ENCODE measurements at places on chromosomes 5 and 9. TPM values are rescaled to one million over a fixed set of nuclear protein-coding genes. Genes with fewer than 3 reads are reported as not detected.

Gene ZNF608
- 37.5 TPM for total RNA-seq

Gene TYRP1
- total RNA-seq: not detected

Gene IFNB1
- not detected for total RNA-seq

Gene ECM2
- total RNA-seq: not detected

Gene ATOX1
- 222 TPM for total RNA-seq

Gene SH3RF2
- total RNA-seq: 16.3 TPM

Gene ALDH1A1
- 0.87 TPM for total RNA-seq

Gene CETN3
- 27.8 TPM for total RNA-seq

Gene PCDHGA6
- total RNA-seq: 0.36 TPM

Gene FOXD4
- 0.07 TPM for total RNA-seq

Measured in epithelial cell of proximal tubule (primary cell).